Hippocampal formation (tissue), 2 donors: ENCODE measurements at places on chromosomes 16 and 17.

- no peak for DNase-seq
These were observed 23.1 kb upstream of the SLC35B1 start for GRCh38 chr17:49730785-49731434.

DNA sequence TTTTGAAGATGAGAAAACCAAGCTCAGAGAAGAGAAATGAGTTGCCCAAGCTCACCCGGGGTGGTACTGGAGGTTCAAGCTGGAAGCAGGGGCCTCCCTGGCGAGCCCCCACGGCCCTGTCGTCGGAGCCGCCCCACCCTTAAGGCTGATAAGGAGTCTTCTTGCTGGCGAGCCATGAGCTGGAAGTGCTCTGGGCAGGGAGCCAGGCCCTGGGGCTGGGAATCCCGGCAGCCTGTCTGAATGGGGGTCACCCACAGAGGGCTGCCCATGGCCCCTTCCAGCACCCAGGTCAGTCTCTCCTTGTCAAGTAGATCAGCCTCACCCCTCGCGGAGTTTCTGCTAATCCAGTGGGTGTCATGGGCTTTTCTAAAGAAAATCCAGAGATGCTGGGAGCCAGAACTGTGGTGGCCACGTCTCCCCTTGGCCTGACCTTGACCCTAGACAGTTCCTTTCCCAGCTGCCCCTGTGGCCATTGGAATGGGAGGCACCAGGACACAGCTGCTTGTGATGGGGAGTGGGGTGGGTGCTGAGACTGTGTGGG is 1.2 kb upstream of the P2RX1 start:
- no peak for DNase-seq

- DNase-seq = no peak
These were observed 121.9 kb downstream of the USP31 start for GRCh38 chr16:23027386-23027785.

DNA sequence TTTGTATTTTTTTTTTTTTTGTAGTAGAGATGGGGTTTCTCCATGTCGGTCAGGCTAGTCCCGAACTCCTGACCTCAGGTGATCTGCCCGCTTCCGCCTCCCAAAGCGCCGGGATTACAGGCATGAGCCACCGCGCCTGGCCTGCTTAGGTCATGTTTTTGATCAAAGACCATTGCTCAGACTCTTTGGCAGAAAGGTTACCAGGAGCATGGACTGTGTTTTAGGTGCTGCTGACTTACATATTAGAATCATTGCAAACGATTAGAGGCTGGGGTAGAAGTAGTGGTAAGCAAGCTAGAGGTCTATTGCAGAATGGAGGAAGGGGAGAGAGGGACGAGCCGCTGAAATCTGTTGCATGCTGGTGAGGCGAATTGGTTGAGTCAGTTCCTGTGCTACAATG is 79.8 kb downstream of the TANGO6 start:
- DNase-seq = no peak

GRCh38 chr17:33864758-33865229 is 390.3 kb upstream of the CCL2 start:
- DNase-seq = no peak

DNA sequence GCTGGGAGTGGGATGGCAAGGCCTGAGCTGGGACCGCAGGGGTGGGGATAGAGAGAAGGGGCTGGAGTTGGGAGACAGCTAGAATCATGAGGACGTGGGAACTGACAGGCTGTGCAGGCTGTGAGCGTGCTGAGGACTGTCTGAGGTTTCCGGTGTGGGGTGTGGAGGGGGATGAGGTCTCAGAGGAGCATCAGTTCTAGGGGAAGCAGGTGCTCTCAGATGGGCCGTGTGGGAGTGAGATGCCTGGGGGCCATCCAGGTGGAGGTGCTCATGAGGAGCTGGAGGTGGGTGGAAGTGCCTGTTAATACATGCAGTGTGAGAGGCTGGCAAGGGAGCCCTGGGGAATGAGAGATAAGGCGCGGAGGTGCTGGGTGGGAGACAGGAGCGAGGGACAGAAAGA is 27.2 kb downstream of the HASPIN start:
- no peak for DNase-seq

- DNase-seq = no peak
These were observed 722 bp downstream of the CDC27 start for GRCh38 chr17:47188271-47188875.

DNA sequence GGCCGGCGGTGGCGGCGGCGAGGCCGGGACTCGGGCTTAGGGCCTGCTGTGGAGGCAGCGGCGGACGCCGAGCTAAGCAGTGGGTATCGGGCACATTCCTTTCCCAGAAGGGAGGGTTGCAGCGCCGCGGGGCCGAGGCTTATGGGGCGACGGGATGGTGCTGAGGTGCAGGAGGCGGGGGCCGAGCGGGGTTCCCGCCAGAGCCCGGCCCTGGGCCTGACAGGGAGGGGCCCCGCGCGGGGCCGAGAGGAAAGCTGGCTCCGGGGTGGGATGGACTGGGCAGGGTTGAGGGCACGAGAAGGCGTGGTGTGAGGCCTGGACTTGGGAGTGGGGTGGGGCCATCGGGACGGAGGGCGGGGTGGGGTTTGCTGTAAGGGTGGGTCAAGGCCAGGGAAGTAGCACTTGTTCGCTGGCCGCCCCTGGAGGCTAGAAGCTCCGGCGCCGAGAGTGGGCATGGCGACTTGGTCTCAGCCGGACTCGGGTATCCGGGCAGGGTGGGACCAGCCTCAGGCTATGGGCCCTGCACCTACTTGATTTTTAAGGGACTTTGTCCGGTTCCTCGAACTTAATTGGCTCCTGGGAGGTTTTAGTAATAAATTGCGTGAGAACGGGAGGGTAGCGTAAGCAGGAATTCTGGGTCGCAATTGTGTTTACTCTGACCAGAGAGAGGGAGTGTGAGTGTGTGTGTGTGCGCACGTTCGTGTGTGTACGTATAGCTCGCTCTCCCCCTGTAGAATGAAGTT is 396 bp downstream of the NFE2L1 start:
- DNase-seq = peak; percentile 58

DNA sequence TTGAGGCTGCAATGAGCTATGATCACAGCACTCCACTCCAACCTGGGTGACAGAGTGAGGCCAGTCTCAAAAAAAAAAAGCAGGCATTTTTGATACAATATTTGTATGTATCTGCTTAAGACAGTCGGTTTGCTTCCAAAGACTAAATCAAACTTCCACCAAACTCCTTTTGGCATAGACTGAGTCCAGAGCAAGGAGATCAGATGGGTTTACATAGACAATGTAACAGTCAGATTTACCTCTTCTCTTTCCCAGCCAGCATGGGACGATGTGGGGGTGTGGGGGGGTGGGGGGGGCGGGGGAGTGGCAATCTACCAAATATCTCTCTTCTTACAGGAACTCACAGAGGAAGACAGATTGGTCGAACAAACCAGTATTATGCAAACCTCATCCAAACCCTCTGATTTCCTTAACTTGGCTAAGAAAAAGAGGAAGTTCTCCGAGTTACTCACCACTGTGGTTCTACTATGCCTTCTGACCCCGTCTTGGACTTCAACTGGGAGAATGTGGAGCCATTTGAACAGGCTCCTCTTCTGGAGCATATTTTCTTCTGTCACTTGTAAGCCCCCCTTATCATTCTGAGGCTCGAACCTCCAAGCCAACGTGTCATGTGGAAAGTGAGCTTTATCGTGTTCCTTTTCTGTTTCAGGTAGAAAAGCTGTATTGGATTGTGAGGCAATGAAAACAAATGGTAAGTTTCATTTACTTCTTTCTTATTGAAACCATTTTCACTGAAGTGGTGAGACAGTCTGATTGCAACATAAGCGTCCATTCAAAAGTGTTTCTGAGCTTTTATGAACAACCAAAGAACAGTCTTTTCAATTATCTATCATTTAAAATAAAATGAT is at the start of gene MILR1:
TSS of gene MILR1 (plus strand) at position 451 of the 848 bp plus-strand sequence. CDS start at position 505, 54 bp downstream.
- DNase-seq = peak; percentile 40

DNA sequence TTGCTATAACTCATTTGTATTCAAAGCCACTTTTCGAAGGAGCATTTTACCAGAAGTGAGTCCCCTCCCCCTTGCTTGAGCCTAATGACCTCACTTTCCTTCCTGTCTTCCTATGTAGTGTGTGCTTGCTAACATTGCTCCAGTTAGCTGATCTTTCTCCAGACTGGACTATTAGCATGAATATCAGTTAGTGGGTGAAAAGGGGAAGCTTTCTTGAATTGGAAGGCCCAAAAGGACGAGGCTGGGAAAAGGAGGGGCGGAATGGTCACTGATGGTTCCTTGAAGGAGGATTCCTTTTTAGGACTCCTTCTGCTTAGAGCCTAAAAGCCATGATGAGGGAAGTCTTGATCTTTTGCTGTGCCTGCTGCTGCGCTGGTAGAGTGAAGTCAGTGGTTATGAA is 11.9 kb downstream of the MAP3K3 start:
- no peak for DNase-seq
